ENCODE measurements at places on chromosomes 1 and 21. TPM values are rescaled to one million over a fixed set of nuclear protein-coding genes. Genes with fewer than 3 reads are reported as not detected.

GJB3 gene
- not detected for total RNA-seq

ST6GALNAC5 gene
- total RNA-seq, result 2.1 TPM

SYCP1 gene
- not detected for total RNA-seq

GRCh38 chr1:183936791-183937190, 100.7 kb downstream of the COLGALT2 start:
- no peak for DNase-seq

- no peak for DNase-seq
Observed at GRCh38 chr1:76501586-76502219, 365.6 kb upstream of the ST6GALNAC5 start.

GRCh38 chr1:183226963-183227362, 40.9 kb downstream of the LAMC2 start:
- DNase-seq, result no peak
